Mesenchymal stem cell (in vitro differentiated cells and primary cell): ENCODE measurements at places on chromosomes 13 and 19.

- H3K27ac ChIP-seq: no peak overlapping the region
- no peaks in the 10 kb centered on the region for H3K4me1 ChIP-seq
- DNase-seq: peak; percentile 66
- no peak overlapping the region for H3K4me3 ChIP-seq
Observed at GRCh38 chr13:99265821-99266426, 7.7 kb upstream of the GPR18 start.

- no peak overlapping the region for H3K4me3 ChIP-seq
- no peak overlapping the region for H3K27ac ChIP-seq
- no peaks in the 10 kb centered on the region for H3K4me1 ChIP-seq
- no peaks in the 10 kb centered on the region for H3K36me3 ChIP-seq
Observed at GRCh38 chr13:48176781-48177180, 56.2 kb upstream of the ITM2B start.

DNA sequence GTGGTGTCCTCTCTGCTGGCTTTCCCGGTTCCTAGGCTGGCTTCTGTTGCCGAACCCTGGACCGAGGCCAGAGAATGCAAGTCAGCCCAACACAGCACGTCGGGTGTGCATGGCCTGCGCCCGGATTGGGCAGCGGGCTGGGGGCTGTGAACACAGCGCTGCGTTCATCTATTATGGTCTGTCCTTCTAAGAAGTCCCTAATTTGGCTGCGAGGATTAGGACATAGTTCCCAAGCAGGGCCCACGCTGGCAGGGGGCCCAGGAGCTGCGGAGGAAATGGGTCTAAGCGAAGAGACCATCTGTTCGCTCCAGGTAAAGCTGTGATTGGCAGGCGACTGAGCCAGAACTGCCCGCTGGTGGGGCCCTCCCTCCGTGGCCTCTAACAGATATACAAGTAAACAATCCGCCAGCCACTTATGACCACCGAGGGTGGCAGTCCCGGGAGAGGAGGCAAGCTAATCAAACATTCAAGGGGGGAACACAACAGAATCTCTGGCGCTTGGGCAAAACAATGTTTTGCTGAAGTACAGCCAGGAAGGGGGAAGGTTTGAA is 6.0 kb downstream of the SYCE2 start:
- peaks cover 3% of the 10 kb centered on the region for H3K4me1 ChIP-seq
- no peak overlapping the region for H3K27ac ChIP-seq
- no peaks in the 10 kb centered on the region for H3K36me3 ChIP-seq
- DNase-seq: peak; percentile 6
- H3K4me3 ChIP-seq: peak overlapping the region; percentile 42

DNA sequence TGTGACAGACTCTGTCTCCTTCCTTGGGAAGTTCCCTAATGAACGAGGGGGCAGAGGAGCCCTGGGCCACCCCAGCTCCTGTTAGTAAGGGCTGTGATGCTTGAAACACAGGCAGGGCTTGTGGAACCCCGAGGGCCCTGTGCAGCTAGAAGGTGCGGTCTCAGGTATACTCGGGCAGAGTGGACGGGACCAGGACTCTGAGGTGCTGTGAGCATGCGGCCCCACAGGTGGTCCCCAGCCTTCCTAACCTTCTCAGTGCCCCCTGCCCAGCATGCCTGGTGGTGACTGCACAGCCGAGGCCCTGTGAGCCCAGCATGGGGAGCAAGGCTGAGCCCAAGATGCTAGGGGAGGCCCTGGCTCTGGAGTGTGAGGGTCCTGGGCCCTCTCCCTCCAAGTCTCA is 4.0 kb upstream of the SIGLEC8 start:
- H3K4me1 ChIP-seq: no peaks in the 10 kb centered on the region
- H3K4me3 ChIP-seq: no peak overlapping the region
- H3K27me3 ChIP-seq: peaks cover 45% of the 10 kb centered on the region
- H3K36me3 ChIP-seq: no peaks in the 10 kb centered on the region
- DNase-seq: no peak

DNA sequence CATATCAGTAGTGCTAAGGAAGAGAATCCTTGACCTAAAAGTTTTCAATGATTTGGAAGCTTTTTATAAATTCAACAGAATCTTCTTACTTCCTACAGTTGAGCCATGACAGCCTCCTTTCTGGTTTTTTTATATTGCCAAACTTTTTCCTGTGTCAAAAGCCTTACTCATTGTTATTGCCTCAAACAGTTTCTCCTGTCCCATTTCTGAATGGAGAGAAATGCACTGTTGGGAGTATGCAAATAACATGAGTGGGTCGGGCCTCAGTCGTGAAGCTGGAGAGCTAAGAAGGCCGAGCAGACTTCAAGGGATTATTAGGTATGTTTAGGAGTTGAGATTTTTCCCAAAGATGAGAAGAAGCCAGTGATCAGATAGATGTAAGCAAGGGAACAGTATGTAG is 766.4 kb upstream of the KLHL1 start:
- no peak overlapping the region for H3K4me3 ChIP-seq
- no peaks in the 10 kb centered on the region for H3K27me3 ChIP-seq
- H3K36me3 ChIP-seq: no peaks in the 10 kb centered on the region
- H3K27ac ChIP-seq: no peak overlapping the region
- DNase-seq: no peak

DNA sequence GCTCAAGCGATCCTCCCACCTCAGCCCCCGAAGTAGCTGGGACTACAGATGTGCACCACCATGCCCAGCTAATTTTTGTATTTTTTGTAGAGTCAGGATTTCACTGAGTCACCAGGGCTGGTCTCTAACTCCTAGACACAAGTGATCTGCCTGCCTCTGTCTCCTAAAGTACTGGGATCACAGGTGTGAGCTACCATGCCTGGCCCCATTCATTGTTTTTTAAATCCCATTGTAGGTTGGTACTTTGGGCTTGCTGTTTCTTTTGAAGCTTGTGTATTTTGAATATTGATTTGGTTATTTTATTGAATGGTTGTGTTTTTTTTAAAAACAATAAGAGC is 26.7 kb downstream of the ZMYM2 start:
- no peak overlapping the region for H3K4me3 ChIP-seq
- peaks cover 68% of the 10 kb centered on the region for H3K36me3 ChIP-seq
- no peaks in the 10 kb centered on the region for H3K27me3 ChIP-seq
- peak overlapping the region; percentile 5 for H3K27ac ChIP-seq

GRCh38 chr19:31018936-31019335 is 330.3 kb downstream of the TSHZ3 start:
- H3K27ac ChIP-seq: no peak overlapping the region
- H3K4me3 ChIP-seq: no peak overlapping the region
- H3K36me3 ChIP-seq: no peaks in the 10 kb centered on the region
- DNase-seq: no peak
- H3K4me1 ChIP-seq: no peaks in the 10 kb centered on the region
- no peaks in the 10 kb centered on the region for H3K27me3 ChIP-seq

DNA sequence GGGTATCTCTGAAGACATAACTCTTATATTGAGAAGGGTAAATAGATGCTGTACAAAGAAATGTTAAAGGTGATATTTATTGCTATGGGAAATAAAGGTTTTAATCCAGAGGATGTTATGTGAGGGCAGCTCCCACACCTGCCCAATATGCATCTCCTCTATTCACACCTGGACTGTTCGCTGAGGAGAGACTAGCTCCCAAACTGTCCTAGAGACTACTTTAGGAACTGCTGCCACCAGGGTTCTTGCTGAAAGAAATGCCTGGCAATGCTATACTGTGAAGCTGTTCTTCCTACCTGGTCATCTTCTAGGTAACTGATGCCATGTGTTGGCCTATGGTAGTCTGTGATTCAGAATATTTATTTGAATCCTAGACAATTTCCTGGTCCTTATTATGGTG is 1421.5 kb upstream of the SPRY2 start:
- H3K4me3 ChIP-seq: no peak overlapping the region
- no peak overlapping the region for H3K27ac ChIP-seq
- H3K4me1 ChIP-seq: peaks cover 2% of the 10 kb centered on the region
- no peaks in the 10 kb centered on the region for H3K36me3 ChIP-seq
- no peaks in the 10 kb centered on the region for H3K27me3 ChIP-seq

DNA sequence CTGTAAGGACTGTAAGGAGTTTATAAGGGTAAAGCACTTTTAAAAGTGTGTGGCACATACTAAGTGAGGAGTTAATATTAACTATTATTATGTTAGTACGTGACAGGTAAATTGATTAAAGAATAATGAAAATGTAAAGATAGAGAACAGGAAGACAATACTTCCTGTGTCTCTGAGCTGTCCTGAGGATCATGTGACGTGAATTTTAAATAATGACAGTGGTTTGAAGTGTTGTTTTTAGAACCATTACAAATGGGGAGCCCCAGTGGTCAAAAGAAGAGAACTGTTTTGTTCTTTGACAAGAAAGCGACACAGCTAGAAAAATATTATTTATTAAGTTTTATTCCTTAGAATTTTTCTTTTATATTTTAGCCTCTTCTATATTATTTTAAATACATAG is 241.2 kb upstream of the STARD13 start:
- no peaks in the 10 kb centered on the region for H3K27me3 ChIP-seq
- H3K36me3 ChIP-seq: no peaks in the 10 kb centered on the region
- no peak for DNase-seq

DNA sequence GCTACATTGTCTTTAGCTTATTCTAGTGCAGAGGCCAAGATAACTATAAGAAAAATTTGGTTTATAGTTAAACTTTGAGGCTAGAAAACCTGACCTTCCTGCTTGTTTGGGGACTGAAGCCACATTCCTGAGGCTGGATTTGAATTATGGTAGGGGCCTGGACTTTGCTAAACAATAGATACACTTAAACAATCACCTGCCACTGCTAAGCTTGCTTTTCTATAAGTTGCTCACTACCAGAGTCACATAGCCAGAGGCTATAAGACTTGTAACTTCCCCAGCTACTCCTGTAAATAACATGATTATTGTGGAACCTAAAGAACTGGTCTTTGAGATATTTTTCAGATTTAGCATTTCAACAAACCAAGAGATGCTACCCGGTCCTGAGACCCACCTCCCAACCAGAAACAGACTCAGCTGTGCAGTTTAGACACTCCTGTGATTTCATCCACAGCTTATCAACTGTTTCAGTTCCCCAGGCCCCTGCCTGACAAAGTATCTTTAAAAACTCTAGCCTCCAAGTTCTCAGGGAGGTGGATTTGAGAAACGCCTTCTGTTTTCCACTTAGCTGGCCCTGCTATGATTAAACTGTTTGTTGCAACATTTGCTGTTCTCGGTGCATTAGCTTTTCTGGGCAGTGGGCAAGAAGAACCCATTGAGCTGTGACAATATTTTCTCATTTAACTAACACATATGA is 77.7 kb downstream of the MIPEP start:
- no peak overlapping the region for H3K27ac ChIP-seq
- H3K27me3 ChIP-seq: no peaks in the 10 kb centered on the region
- DNase-seq: no peak
- H3K4me3 ChIP-seq: no peak overlapping the region
- H3K36me3 ChIP-seq: no peaks in the 10 kb centered on the region

DNA sequence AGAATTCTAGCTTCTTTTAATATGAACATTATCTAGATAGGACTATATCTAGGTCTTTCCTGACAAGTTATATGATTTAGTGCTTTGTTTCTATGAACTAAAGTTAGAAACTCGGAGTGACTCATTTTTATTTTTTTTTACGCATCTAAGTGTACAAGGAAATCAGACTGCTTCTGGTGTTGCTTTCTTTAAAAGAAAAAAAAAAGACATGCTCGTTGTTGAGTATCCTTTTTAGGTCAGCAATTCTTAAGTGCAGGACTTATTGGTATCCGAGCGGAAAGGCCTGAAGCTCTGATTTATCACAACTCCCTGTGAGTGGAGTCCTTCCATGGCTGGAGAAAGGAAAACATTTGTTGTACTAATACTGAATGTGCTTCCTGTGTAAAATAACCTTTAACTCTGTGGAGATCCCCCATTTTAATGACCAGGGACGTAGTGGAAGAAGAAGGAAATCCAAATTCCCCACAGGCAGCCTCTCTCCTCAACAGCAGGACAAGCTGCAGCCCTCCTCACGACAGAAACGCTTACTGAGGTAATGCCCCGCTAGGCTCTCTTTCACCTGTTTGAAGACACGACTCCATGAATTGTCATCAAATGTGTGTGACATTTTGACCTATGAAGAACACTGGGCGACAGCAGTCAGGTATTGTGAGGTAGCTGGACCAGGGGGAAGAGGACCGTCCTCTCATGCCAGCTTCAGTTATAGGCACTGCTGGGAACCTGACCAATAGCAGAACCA is 17.9 kb upstream of the POMP start:
- no peaks in the 10 kb centered on the region for H3K36me3 ChIP-seq
- H3K4me1 ChIP-seq: no peaks in the 10 kb centered on the region
- H3K27ac ChIP-seq: no peak overlapping the region
- peak; percentile 88 for DNase-seq

DNA sequence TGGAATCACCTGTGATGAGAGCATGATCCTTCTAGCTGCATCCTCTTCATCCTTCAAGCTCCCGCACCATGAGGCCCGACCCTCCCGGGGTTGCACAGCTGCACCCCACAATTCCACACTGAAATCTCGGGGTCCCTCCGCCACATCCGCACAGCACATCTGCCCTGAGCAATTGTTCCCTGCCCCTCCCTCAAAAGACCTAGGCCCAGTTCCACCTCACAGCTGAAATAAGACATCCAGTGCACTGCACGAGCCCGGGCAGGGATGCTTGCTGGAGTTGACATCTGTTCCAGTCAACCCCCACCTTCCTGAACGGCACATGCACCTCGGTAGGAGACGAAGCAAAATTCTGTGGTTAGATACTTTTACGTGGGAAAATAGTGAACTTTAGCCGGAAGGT is 14.7 kb upstream of the SOX1 start:
- peaks cover 14% of the 10 kb centered on the region for H3K4me1 ChIP-seq
- H3K27ac ChIP-seq: no peak overlapping the region
- peaks cover 5% of the 10 kb centered on the region for H3K36me3 ChIP-seq
- H3K27me3 ChIP-seq: peaks cover 67% of the 10 kb centered on the region
- no peak for DNase-seq

GRCh38 chr19:9668544-9668943 is 6.4 kb downstream of the ZNF562 start:
- H3K27me3 ChIP-seq: no peaks in the 10 kb centered on the region
- H3K36me3 ChIP-seq: peaks cover 10% of the 10 kb centered on the region
- no peaks in the 10 kb centered on the region for H3K4me1 ChIP-seq
- H3K27ac ChIP-seq: no peak overlapping the region
- DNase-seq: no peak

- H3K27me3 ChIP-seq: no peaks in the 10 kb centered on the region
- H3K4me1 ChIP-seq: peaks cover 24% of the 10 kb centered on the region
- no peak overlapping the region for H3K4me3 ChIP-seq
- DNase-seq: peak; percentile 68
- no peak overlapping the region for H3K27ac ChIP-seq
Observed at GRCh38 chr19:48558018-48558684, 6.2 kb downstream of the SULT2B1 start.

GRCh38 chr19:33756177-33756576 is 40.5 kb upstream of the KCTD15 start:
- H3K4me1 ChIP-seq: peaks cover 1% of the 10 kb centered on the region
- H3K4me3 ChIP-seq: no peak overlapping the region
- H3K27me3 ChIP-seq: peaks cover 54% of the 10 kb centered on the region
- H3K36me3 ChIP-seq: no peaks in the 10 kb centered on the region
- H3K27ac ChIP-seq: no peak overlapping the region
- no peak for DNase-seq

- H3K27me3 ChIP-seq: peaks cover 20% of the 10 kb centered on the region
- no peaks in the 10 kb centered on the region for H3K36me3 ChIP-seq
- no peak for DNase-seq
- no peak overlapping the region for H3K4me3 ChIP-seq
- no peak overlapping the region for H3K27ac ChIP-seq
Observed at GRCh38 chr13:112330479-112331381, 45.4 kb upstream of the SPACA7 start.
